ENCODE measurements at places on chromosomes 3 and 15. TPM values are rescaled to one million over a fixed set of nuclear protein-coding genes. Genes with fewer than 3 reads are reported as not detected.

The TMEM266 gene
- not detected for total RNA-seq

The ZIC4 gene
- total RNA-seq, result not detected

The METTL6 gene
- 24.4 TPM for total RNA-seq

The DAZL gene
- not detected for total RNA-seq

The ANKUB1 gene
- total RNA-seq, result not detected

The PATL2 gene
- 2.0 TPM for total RNA-seq

The TUSC2 gene
- 18.2 TPM for total RNA-seq

The SAMD7 gene
- not detected for total RNA-seq

The REC114 gene
- total RNA-seq, result not detected

DNA sequence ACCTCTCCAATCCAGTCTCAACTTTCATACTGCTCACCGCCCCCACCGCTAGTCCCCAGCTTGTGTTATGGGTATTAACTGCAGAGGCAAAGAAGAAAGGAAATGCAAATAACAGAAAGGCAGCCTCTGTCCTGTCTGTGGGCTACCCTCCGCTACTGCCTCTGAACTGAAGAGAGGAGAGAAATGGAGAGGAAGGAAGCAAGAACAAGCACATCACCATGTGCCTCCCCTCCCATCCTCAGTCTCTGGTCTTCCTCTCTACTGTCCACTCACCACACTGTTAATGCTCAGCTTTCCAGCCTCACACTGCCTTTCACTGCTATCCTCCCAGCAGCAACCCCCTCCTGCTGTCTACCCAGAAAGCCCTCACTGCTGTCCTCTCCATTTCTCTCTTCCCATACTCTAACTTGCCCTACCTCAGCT, 139.0 kb upstream of the SLC2A2 start:
- DNase-seq, result no peak

GRCh38 chr3:89173546-89173945, 66.1 kb downstream of the EPHA3 start:
- no peak for DNase-seq

GRCh38 chr15:86061581-86061980, 18.1 kb upstream of the AGBL1 start:
- DNase-seq, result no peak

GRCh38 chr15:45943240-45943639, 308.4 kb downstream of the SQOR start:
- DNase-seq, result no peak

DNA sequence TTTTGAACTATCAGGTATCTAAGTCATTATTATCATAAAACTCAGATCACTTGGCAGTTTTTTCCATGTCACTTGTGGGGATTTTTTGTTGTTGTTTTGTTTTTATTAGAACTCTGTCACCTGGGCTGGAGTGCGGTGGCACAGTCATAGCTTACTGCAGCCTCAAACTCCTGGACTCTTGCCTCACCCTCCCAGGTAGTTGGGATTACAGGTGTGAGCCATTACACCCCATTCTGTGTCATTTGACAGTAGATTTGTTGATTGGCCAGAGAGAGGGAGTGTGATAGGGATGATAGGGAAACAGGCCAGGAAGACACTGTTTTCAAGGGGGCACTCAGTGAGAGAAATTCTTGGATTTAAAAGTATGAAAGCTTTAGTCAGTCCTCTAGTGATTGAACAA, 54.7 kb upstream of the SCAANT1 start:
- DNase-seq, result no peak

DNA sequence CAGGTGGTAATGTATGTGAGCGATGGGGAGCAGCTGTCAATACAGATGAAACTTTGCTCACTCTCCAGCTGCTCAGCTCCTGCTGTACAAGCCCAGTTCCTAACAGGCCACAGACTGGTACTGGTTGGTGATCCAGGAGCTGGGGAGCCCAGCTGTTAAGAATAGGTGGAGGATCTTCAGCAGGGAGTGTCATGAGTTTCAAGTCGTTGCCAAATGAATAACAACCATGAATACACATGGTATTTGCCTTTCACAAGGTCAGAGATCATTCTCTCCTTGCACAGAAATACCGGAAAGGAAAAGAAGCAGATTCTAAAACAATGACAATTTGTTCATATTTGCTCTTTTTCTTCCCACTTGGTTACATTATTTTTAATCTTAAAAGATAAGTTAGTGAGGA, 5.1 kb downstream of the PLSCR1 start:
- no peak for DNase-seq

- DNase-seq, result no peak
Observed at GRCh38 chr3:14047841-14048240, 76.8 kb downstream of the CHCHD4 start.

GRCh38 chr3:185473290-185473815, 25.5 kb downstream of the TMEM41A start:
- no peak for DNase-seq

GRCh38 chr3:11096266-11097139, 57.8 kb upstream of the HRH1 start:
- DNase-seq, result peak; percentile 89

GRCh38 chr3:176914764-176915163, 282.5 kb downstream of the TBL1XR1 start:
- no peak for DNase-seq

DNA sequence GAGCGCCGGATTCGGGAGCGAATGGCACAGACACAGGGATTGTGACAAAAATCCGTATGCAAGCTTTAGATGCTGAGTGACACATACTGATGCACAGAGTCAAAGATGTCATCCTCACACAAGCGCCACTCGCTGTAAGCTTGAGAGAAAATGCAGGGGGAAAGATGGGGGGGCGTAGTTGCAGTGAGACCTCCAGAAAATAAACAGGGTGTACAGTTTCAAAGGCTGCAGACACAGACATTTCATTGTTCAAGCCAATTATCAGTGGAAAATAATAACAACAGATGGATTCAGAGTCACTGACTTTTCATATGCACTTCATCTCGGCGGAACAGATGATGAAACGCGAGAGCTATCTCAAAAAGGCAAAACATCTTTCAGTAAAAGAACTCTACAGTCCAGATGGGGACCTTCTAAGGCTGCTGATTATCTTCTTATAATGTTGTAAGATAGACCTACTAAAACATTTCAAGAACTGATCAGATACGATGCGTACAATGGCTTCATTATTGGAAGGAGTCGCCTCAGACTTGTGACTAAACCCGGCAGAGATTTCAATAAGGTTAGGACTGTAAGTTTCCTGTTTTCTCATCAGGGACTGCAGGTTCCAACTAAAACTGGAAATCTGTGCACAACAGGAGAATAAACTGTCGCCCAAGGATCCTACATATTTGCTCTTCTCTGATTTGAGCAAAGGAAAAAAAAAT, 275.4 kb downstream of the FOXP1 start:
- DNase-seq, result no peak

GRCh38 chr3:4633078-4634004, 140.2 kb downstream of the ITPR1 start:
- no peak for DNase-seq

DNA sequence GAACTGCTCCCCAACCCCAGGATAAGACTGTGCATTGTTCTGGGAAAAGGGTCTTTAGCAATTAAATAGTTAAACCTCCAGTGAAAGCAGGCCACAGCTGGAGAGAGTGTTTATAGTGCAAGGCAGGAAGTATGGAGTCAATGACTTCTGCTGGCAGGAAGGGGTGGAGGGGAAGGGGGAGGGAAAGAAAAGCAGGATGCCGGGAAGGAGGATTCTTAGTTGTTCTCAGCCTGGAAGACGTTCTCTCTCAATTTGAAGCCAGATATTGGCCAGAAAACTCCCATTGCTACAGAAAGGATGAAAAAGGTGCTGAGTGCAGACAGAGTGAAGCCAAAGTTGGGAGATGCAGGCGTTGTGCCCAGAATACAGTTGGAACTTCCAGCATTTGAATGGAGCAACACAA, 35.7 kb upstream of the ACTL6A start:
- peak; percentile 72 for DNase-seq

DNA sequence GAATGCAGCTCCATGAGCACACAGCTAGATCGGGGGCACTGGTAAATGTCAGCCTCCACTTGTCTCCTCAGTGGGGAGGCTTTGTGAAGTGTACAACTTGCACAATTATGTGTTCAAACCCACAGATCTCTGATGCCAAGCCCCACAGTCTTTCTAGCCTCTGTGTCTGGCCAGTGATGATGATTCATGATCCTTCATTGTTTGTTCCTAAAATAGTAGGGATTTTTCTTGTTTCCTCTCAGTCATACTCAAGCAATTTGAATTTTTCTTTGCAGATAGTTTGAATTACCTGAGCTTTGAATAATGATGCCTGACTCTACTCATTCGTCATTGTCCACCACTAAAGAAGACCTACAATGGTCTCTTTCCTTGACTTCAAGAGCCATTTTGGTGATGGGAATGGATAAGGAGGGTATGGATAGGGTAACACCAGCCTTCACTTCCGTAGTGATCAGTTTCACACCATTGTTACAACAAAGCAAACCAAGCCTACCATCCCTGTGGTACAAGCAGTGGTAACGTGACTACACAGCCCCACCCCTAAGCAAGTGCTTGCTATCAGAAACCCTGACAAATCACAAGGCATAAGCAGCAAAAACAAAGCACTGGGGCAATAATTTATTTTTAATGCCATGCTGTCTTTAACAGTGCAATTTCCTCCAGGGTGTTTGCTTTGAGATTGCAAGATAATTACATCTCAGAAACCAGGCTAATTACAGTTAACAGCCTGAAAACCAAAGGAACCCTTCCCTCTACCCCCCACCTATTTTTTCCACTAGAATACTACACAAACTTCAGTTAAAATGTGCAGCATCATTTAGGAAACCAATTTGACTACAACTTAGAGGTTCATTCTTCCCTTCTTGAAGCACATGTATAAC, 114.1 kb upstream of the PPP2R3A start:
- DNase-seq, result no peak

DNA sequence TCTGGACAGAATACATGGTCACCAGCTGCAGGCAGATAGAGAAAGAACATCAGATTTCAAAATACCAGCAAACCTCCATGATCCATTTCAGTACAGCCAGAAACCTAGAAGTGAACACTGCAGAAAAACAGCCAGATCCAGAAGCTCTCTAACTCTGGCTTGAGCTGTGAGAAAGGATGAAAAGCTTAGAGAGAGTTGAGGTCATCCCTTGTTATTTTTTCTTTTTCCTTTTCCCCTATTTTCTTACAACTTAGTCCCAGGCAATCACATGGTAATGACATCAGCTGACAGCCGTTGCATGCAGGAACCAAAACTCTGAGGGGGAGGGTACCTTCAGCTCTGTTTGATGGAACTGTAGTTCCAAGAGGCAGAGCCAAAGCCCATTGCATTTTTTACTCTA, 113.2 kb downstream of the TCF12 start:
- DNase-seq, result peak; percentile 50

DNA sequence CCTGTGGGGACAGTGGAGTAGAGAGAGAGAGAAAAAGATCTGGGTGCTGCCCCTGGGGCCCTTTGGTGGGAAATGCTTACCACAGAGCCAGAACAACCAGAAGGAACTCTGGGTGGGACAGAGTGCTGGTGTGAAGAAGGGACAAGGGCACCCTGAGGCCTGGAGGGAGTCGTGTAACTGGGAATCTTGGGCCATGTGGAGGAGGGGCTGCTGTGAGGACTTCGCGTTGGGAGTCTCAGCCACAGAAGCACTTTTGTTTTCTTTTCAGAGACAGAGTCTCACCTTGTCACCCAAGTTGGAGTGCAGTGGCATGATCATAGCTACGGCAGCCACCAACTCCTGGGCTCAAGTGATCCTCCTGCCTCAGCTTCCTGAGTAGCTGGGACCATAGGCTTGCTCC, 24.3 kb downstream of the XYLB start:
- no peak for DNase-seq

DNA sequence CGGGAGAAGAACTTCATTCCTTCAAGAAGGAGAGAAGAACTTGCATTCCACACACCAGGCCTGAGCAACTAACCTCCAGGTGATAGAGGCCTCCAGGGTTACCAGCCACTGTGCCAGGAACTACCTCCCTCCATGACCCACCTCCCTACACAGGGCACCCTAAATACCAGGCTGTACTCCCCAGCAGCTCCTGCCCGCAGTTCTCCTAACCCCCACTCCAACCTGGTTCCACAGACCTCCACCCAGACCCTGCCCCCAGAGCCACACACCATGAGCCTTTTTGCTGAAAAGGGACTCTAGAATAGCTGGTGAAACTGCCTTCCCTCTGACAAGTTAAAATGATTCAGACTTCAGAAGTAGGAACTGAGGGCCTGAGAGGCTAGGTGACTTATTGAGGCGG, 8.2 kb downstream of the IGDCC3 start:
- DNase-seq, result no peak

- no peak for DNase-seq
Observed at GRCh38 chr15:48084759-48085590, 35.8 kb upstream of the SLC24A5 start.

DNA sequence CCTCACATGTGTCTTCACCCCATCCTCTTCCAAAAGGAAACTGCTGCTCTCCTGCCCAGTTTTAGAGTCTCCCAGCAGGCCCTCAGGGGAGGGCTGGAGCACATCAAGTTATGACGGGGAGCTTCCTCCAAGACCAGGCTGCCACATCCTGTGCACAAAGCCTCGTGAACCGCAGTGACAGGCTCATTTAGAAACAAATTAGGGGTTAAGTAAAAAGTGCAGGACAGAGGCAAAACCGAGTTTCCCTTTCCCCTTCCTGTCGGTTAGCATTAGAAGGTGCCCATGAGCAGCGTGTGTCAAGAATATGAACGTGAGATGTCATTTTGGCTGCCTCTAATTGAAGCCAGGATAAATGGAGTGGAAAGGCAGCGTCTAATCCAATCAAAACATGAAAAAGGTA, 199.7 kb downstream of the ARRDC4 start:
- no peak for DNase-seq

DNA sequence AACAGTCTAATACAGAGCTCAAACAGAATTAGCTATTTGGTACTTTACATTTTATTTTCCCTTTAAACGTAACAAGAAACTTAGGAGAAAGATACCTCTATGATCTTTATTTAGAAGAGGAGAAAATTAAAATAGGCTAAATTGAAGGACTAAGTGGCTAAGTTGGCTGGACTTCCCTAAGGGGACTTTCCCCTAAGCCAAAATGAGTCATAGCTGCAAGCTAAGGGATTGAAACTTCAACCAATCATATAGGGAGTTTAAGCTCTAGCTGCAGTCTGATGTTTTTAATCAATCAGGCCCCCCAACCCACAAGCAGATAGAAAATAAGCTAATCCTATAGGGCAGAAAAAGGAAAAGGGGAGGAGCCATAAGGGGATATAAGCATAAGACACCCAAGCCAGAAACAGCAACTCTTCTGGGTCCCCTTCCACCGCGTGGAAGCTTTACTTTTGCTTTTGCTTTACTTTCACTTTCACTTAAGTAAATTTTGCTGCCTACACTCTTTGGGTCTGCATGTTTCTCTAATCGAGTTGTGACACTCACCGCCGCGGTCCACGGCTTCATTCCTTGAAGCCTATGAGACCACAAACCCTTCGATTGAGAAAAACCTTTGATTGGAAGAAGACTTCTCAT, 1108.5 kb upstream of the EPHA6 start:
- no peak for DNase-seq
